ENCODE measurements at places on chromosomes 5 and 9. TPM values are rescaled to one million over a fixed set of nuclear protein-coding genes. Genes with fewer than 3 reads are reported as not detected.

GZMA gene
- total RNA-seq = not detected

ARSI gene
- total RNA-seq = 34.3 TPM

SCGB3A2 gene
- total RNA-seq = not detected

GALNT12 gene
- 4.4 TPM for total RNA-seq

HBEGF gene
- 6.6 TPM for total RNA-seq

HRH2 gene
- total RNA-seq = 0.38 TPM

LCN15 gene
- not detected for total RNA-seq

AOPEP gene
- total RNA-seq = 167 TPM

CKMT2 gene
- total RNA-seq = not detected

Measured in A549 treated with Hydrocortisone at 1 μM for 4 hours (cell line).